ENCODE measurements at places on chromosomes 16 and 17.

- no peak for DNase-seq
These were observed 3.0 kb downstream of the GFOD2 start for GRCh38 chr16:67716097-67716496.

DNA sequence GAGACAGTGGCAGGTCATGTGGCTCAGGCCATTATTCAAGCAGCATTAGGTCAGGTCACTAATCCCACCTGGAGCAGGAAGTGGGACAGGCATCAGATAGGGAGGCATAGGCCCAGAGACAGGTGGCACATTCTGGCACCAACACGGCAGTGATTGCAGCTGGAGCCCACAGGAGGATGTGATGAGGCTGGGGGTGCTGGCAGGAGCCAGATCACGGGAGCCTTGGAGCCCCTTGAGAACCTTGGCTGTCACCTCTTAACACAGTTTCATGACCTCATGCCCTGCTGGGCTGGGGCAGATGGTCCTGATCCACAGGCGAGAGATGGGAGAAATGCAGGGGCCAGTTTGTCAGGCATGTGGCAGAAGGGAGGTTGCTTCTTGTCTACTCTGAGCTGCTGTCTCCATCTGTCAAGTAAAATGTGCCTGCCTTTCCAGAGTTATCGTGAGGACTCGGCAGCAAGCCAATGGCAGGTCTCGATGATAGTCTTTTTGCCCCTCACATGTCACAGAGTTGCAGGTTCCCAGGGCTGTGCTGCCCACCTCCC is 109.6 kb downstream of the CLEC16A start:
- DNase-seq, result no peak

- DNase-seq, result no peak
These were observed 82.8 kb downstream of the SKAP1 start for GRCh38 chr17:48347177-48347576.

DNA sequence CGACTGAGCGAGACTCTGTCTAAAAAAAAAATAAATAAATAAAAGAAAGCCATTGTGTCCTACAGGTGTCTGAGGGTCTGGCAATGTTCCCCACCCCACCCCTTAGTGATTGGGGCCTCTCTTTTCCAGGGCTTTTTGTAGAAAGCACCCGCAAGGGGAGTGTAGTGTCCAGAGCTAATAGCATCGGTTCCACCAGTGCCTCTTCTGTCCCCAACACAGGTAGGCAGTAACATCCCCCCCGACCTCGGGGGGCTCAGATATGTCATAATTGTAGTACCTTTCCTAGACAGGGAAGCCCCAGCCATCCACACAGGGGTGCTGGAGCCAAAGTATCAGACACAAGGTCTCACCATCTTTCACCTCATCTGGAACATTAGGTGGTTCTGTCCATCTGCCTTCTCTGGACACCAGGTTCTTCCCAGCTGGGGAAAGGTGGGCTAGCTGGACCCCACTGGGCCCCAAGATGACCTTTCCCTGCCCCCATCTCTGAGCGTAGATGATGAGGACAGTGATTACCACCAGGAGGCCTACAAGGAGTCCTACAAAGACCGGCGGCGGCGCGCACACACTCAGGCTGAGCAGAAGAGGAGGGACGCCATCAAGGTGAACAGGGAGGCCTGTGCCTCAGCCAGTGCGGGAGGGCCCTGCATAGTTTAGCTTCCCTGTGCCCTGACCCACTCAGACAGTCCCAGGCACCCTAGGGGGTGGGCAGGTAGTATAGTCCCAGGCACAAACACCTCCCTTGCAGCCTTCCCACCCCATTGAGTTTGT is 1.6 kb downstream of the MLX start:
- DNase-seq, result no peak

DNA sequence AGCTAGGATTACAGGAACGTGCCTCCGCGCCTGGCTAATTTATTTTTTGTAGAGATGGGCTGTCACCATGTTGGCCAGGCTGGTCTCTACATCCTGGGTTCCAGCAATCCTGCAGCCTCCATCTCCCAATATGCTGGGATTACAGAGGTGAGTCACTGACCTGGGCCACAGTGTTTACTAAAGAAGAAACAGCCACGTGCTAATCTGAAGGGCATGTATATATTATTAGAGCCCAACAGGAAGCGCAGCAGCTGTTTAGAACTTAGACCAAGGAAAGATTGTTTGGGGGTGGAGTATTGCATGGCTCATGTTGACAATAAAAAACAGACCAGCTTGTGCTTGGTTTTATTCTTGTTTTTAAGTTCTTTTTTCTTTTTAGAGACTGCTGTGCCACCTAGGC is 60.2 kb downstream of the HAPSTR1 start:
- no peak for DNase-seq

GRCh38 chr17:48471817-48472410 is 41.9 kb upstream of the SKAP1 start:
- DNase-seq, result no peak

All from upper lobe of left lung (tissue), 6 donors.